ENCODE measurements at places on chromosomes 12 and 14. TPM values are rescaled to one million over a fixed set of nuclear protein-coding genes. Genes with fewer than 3 reads are reported as not detected.

DNA sequence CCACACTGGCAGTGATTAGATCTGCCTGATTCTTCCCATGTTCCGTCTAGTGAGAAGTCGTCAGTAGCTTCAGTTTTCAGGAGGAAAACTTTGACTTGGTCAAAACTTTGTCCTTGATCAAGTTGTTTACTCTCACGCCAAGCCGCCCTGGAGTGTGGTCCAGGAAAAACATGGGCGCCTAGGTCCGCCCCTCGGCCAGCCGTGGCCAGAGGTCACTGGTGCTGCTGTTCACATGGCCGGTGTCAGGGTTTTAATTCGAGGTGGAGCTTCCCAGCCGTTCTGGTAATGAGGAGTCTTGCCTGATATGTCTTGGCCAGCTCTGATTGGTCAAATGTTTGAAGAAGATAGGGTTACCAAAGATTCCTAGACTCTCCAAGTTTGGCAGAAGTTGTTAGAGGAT lies 71.5 kb downstream of the PPP2R5C start:
- no peaks in the 10 kb centered on the region for H3K27me3 ChIP-seq
- DNase-seq: no peak
- H3K27ac ChIP-seq: no peak overlapping the region
- H3K36me3 ChIP-seq: peaks cover 12% of the 10 kb centered on the region
- no peak overlapping the region for H3K4me3 ChIP-seq

DNA sequence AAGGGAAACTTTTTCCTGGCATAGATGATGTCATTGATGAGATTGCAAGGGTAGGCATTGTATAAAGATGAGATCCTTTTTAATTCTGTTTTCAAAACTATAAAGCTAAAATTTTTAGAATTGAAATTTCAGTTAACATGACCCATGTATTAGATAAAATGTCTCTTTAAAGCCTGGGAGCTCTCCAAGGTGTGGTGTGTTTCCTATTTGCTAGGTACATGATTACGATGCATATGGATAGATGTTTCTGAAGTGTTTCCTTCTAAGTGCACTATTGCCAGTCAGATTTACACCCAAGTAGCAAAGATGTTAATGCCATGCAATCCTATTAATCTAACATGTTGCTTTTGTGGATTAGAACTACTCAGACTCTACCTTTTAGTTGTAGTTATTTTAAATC lies 834.7 kb downstream of the DIO2 start:
- H3K36me3 ChIP-seq: no peaks in the 10 kb centered on the region
- H3K27me3 ChIP-seq: no peaks in the 10 kb centered on the region

GRCh38 chr14:61585598-61586543 lies 109.4 kb upstream of the HIF1A start:
- no peaks in the 10 kb centered on the region for H3K36me3 ChIP-seq
- DNase-seq: peak; percentile 30
- no peaks in the 10 kb centered on the region for H3K27me3 ChIP-seq
- H3K4me1 ChIP-seq: peaks cover 21% of the 10 kb centered on the region

GRCh38 chr14:37263656-37264236 lies 66.0 kb downstream of the MIPOL1 start:
- no peak overlapping the region for H3K4me3 ChIP-seq
- H3K4me1 ChIP-seq: peaks cover 5% of the 10 kb centered on the region
- H3K27me3 ChIP-seq: no peaks in the 10 kb centered on the region
- no peak overlapping the region for H3K27ac ChIP-seq

DNA sequence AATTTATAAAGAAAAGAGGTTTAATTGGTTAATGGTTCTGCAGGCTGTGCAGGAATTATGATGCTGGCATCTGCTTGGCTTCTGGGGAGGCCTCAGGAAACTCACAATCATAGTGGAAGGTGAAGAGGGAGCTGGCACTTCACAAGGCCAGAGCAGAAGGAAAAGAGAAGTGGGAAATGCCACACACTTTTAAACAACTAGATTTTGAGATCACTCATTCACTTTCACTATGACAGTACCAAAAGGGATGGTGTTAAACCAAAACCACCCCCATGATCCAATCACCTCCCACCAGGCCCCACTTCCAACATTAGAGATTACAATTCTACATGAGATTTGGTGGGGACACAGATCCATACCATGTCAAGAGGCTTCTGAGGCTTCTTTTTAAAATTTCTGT lies 62.6 kb downstream of the SLC38A4 start:
- H3K27ac ChIP-seq: no peak overlapping the region
- H3K36me3 ChIP-seq: no peaks in the 10 kb centered on the region
- H3K4me3 ChIP-seq: no peak overlapping the region
- H3K27me3 ChIP-seq: no peaks in the 10 kb centered on the region
- DNase-seq: no peak

- H3K4me3 ChIP-seq: no peak overlapping the region
- H3K27ac ChIP-seq: no peak overlapping the region
- no peaks in the 10 kb centered on the region for H3K36me3 ChIP-seq
- DNase-seq: no peak
- peaks cover 6% of the 10 kb centered on the region for H3K4me1 ChIP-seq
These were observed 279.6 kb downstream of the PDZRN4 start for GRCh38 chr12:41467591-41468325.

- no peaks in the 10 kb centered on the region for H3K36me3 ChIP-seq
- DNase-seq: peak; percentile 27
- peaks cover 37% of the 10 kb centered on the region for H3K4me1 ChIP-seq
- no peak overlapping the region for H3K27ac ChIP-seq
These were observed 88.3 kb downstream of the STON2 start for GRCh38 chr14:81311778-81312177.

DNA sequence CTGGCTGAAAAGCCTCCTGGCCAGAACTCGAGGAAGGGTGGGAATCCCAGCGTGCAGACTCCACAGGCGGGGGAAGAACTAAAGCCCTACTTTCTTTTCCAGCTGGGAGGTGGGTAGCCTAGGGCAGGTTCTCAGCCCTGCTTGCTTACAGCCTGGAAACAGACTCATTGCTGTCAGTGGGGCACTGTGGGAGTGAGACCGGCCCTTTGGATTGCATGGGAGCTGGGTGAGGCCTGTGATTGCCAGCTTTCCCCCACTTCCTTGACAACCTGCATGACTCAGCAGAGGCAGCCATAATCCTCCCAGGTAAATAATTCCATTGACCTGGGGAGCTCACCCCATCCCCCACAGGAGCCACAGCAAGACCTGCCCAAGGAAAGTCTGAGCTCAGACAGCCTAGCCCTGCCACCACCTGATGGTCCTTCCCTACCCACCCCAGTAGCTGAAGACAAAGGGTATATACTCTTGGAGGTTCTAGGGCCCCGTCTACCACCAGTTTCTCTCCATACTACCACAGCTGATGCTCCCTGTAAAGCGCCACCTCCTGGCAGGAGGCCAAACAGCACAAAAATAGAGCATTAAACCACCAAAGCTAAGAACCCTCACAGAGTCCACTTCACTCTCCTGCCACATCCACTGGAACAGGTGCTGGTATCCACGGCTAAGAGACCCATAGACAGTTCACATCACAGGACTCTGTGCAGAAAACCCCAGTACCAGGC lies 294.1 kb downstream of the SEC23A start:
- peak overlapping the region; percentile 69 for H3K4me3 ChIP-seq
- H3K36me3 ChIP-seq: no peaks in the 10 kb centered on the region
- DNase-seq: peak; percentile 80
- no peaks in the 10 kb centered on the region for H3K27me3 ChIP-seq
- H3K27ac ChIP-seq: no peak overlapping the region

- DNase-seq: no peak
- no peaks in the 10 kb centered on the region for H3K36me3 ChIP-seq
- H3K27me3 ChIP-seq: peaks cover 14% of the 10 kb centered on the region
- no peak overlapping the region for H3K27ac ChIP-seq
These were observed 266.5 kb downstream of the SLC15A4 start for GRCh38 chr12:128557231-128557630.

DNA sequence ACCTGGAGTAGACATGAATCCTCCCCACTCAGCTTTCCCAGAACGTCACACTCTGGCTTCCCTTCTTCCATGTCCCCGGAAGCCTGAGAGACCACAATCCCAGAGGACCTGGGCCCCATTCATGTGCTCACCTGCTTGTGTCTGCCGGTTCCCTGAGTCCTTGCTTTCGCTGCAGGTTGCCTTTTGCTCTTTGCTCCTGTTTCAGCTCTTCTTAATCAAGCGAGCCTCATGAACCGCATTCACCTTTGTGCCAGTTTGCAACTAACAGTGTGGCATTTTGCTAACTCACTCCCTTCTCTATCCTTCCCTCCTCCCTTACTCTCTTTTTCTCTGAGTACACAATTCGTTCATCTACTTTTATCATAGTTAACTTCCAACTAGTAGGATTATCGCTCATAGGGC lies 23.1 kb downstream of the ENTPD5 start:
- DNase-seq: no peak
- peaks cover 9% of the 10 kb centered on the region for H3K36me3 ChIP-seq
- no peak overlapping the region for H3K27ac ChIP-seq

DNA sequence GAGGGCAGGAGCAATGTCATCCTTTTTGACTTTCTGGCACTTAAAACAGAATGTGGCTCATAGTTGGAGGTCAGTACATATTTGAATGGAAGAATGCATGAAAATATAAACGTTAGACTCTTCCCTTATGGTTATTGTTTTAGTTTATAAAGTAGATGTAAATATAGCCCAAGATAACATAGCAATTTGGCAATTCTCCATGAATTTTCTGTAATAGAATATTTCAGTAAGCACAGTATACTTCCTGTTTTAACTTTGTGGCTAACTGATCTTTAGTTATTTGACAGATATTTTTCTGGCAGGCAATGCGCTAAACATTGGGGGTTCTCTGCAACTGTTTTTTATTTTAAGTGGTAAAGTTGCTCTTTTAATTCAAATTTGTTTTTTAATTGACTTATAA lies 763.0 kb downstream of the NRXN3 start:
- no peaks in the 10 kb centered on the region for H3K36me3 ChIP-seq
- no peak for DNase-seq
- H3K4me1 ChIP-seq: peaks cover 4% of the 10 kb centered on the region
- no peak overlapping the region for H3K27ac ChIP-seq
- H3K4me3 ChIP-seq: no peak overlapping the region
- peaks cover 49% of the 10 kb centered on the region for H3K27me3 ChIP-seq

DNA sequence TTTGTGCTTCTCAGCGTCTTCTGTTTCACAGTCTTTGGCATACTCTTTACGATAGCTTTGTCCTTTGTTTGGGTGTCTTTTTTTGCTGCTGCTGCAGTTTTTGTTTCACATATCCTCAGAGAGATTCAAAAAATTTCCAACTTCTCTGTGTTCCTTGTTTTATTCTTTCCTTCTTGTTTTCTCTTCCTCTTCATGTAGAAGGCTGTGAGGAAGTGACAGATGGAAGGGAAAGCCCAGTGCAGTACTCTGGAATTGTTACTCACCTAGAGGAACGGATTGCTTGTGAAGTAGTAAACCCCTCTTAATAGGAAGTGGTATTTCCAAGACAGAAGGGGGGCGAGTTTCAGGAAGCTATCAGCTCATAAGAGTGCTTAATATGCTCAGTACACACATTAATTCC lies 1.7 kb downstream of the CREBL2 start:
- no peak for DNase-seq
- no peak overlapping the region for H3K27ac ChIP-seq
- no peaks in the 10 kb centered on the region for H3K27me3 ChIP-seq
- H3K4me1 ChIP-seq: no peaks in the 10 kb centered on the region

DNA sequence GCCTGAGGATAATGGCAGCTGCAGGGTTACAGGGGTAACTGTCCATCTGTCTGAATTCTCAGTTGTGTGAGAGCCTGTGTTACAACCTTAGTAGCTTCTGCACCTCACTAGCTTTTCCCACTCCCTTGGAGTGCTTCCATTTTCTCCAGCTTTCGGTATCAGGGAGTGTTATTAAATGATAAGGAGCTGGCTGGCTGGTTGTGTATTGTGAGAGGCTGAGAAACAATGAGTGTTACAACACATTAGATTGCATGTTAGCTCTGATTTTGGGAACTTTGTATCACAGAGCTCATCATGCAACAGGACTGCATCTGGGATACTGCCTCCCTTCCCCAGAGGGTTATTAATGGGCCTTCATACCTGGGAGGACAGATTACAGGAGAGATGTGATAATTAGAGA lies 723.7 kb downstream of the DIO2 start:
- no peaks in the 10 kb centered on the region for H3K36me3 ChIP-seq
- H3K27me3 ChIP-seq: no peaks in the 10 kb centered on the region
- peak overlapping the region; percentile 19 for H3K27ac ChIP-seq

DNA sequence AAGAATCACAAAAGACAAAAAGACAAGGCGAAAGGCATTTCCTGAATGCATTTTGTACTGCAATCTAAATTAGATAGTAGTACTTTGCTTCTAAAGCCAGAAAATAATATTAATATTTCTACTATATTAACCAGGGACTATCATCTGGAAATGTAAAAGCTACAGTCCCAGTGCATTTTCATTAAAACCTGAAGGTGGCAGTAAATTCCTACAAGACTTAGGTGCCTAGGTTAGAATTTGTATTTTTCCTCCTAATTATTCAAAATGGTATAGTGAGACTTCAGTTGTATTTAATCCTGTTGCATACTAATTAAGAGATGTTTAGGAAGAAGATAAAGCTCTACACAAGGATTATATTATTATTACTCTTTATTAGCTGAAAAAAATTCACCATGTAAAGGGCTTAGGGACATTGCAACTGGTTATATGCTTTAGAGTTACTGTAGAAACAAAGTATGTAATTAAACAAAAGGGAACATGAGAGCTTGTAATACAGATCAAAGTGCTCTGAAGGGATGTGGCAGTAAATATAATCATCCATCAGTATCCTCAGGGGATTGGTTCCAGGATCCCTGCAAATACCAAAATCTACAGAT lies 53.6 kb downstream of the BRMS1L start:
- no peaks in the 10 kb centered on the region for H3K36me3 ChIP-seq
- no peaks in the 10 kb centered on the region for H3K4me1 ChIP-seq
- H3K4me3 ChIP-seq: no peak overlapping the region
- no peak overlapping the region for H3K27ac ChIP-seq
- no peak for DNase-seq

- no peak for DNase-seq
- no peaks in the 10 kb centered on the region for H3K36me3 ChIP-seq
- H3K27ac ChIP-seq: no peak overlapping the region
- no peak overlapping the region for H3K4me3 ChIP-seq
These were observed 362.1 kb downstream of the EGLN3 start for GRCh38 chr14:33588771-33589170.

- DNase-seq: no peak
- no peak overlapping the region for H3K27ac ChIP-seq
- no peaks in the 10 kb centered on the region for H3K4me1 ChIP-seq
These were observed 72.9 kb upstream of the ELK3 start for GRCh38 chr12:96121271-96121711.

DNA sequence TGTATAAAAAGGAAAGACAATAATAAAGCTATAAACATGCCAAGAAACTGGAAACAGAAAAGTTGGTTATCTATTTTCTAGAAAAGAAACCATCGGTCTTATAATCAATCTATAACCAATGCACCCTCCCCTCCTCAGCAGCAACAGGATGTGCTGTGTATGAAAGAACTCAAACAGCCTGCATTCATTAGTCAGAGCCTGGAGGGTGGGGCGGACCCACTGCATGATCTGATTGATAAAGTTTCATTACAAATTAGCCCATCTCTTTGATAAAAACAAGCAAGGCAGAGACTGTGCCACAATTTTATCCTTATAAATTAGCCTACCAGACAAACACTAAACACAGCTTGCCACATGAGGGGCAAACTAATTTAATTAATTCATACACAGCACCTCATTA lies 448.1 kb downstream of the BCAT1 start:
- no peak for DNase-seq
- H3K27ac ChIP-seq: peak overlapping the region; percentile 31

Gene KCNC2
- total RNA-seq: not detected

Gene C14orf132
- 22.9 TPM for total RNA-seq

Gene TMEM233
- not detected for total RNA-seq

Gene CCDC175
- not detected for total RNA-seq

Gene BCL11B
- total RNA-seq: 4.6 TPM

Gene DEGS2
- 0.99 TPM for total RNA-seq

Gene CEP128
- total RNA-seq: 14.0 TPM

Gene SYNDIG1L
- total RNA-seq: 2.7 TPM

Gene RPL10L
- not detected for total RNA-seq

Gene PRPH
- 0.51 TPM for total RNA-seq

Gene PLCZ1
- not detected for total RNA-seq

Gene ACACB
- 10.6 TPM for total RNA-seq

Gene DRAM1
- total RNA-seq: 0.59 TPM

Gene INHBC
- total RNA-seq: not detected

Gene TRHDE
- 1.2 TPM for total RNA-seq

Data from endodermal cell (in vitro differentiated cells).